ENCODE measurements at places on chromosomes 13 and 19.
A peak's percentile ranks its signal among the peaks of the same experiment; 100 is the strongest.

GRCh38 chr19:52638601-52639000 is 446 bp upstream of the ZNF83 start:
- DNase-seq, result no peak

GRCh38 chr13:70424428-70424827 is 316.2 kb upstream of the KLHL1 start:
- no peak for DNase-seq

DNA sequence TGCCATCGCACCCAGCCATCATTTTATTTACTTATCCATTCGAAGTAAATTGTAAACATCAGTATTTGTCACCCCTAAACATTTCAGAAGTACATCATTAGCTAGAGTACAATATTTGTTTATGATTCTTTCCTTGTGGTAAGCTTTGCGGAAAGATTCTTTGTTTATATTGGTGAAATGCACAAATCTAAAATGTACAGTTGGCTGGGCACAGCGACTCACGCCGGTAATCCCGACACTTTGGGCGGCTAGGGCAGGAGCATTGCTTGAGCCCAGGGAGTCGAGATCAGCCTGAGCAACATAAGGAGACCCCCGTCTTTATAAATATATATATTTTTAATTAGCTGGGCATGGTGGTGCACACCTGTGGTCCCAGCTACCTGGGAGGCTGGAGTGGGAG is 10.1 kb downstream of the LGALS7B start:
- DNase-seq, result no peak

- DNase-seq, result no peak
These were observed 1417.3 kb downstream of the OLFM4 start for GRCh38 chr13:54445865-54446264.

DNA sequence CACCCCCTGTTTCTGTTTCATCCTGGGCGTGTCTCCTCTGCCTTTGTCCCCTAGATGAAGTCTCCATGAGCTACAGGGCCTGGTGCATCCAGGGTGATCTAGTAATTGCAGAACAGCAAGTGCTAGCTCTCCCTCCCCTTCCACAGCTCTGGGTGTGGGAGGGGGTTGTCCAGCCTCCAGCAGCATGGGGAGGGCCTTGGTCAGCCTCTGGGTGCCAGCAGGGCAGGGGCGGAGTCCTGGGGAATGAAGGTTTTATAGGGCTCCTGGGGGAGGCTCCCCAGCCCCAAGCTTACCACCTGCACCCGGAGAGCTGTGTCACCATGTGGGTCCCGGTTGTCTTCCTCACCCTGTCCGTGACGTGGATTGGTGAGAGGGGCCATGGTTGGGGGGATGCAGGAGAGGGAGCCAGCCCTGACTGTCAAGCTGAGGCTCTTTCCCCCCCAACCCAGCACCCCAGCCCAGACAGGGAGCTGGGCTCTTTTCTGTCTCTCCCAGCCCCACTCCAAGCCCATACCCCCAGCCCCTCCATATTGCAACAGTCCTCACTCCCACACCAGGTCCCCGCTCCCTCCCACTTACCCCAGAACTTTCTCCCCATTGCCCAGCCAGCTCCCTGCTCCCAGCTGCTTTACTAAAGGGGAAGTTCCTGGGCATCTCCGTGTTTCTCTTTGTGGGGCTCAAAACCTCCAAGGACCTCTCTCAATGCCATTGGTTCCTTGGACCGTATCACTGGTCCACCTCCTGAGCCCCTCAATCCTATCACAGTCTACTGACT is at the start of gene KLK3:
TSS of gene KLK3 (plus strand) at position 280 of the 775 bp plus-strand sequence. CDS start at position 321, 41 bp downstream.
- no peak for DNase-seq

DNA sequence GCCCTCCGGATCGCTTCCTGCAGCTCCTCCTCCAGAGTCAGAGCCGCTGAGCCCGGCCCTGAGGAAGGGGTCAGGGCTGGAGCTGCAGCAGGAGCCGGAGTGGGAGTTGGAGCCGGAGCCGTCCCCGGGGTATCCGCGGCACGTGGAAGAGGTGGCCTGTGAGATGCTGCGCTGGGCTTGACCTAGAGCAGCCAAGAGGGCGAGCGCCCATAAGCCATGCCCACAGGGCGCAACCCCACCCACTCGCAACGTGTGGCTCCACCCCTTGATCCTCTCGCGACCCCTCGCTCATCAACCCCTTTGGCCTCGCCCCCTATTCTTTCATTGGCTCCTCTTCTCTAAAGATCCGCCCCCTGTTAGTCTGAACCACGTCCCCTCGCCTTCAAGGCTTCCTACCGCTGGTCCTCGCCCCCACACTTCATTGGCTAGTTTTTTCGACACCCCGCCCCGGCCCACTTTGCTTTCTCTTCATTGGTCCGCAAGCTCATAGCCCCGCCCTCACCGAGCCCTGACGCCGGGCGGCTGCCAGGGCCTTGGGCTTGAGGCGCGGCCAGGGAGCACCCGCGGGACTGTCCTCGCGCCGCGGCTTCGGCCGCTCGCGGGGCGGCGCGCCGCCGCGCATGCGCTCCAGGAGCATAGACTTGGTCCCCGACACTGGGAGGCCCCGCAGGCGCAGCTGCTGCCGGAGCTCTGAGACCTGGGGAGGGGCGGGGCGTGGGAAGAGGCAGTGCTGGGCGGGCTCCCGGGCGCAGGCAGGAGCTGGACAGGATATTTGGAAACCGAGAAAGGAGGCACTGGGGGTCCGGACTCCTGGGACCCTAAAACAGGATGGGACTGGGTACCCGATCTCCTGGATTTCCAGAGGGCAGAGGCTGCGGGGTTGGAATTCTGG is 5.4 kb downstream of the MAMSTR start:
- peak; percentile 96 for DNase-seq

All from activated T-cell treated with anti-CD3 and anti-CD28 coated beads for 24 hours (primary cell).